ENCODE measurements at places on chromosomes 3 and 15.

DNA sequence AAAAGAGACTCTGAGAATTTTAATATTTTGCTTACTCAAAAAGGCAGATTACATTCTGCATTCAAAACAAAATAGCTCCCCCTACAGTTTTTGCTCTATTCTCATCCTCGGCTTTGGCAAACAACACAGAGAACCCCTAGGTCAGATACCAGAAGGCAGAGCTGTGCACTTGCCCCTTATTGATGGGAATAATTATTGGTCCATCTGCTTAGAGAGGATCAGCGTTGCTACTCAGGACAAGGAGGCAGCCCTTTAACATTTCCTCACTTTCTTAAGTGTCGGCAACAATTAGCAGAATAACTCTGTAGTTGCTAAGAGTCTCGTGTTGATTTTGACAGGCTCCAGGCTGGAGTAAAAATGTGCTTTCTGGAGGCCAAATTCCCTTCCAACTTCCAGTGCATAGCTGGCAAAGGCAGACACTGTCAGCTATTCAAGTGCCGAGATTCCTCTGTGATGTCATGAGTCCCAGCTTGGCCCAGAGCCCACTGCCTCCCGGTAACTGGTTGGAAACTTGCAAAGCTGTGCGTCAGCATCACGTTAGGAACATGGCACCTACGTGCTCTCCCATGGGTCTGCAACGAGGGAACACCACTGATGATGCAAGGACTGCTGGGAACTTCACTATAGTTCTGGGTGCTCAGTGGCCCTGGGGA is 482.7 kb upstream of the ADAMTS9 start:
- peak; percentile 69 for DNase-seq

- no peak for DNase-seq
These were observed 203.7 kb downstream of the TJP1 start for GRCh38 chr15:29618586-29618985.

DNA sequence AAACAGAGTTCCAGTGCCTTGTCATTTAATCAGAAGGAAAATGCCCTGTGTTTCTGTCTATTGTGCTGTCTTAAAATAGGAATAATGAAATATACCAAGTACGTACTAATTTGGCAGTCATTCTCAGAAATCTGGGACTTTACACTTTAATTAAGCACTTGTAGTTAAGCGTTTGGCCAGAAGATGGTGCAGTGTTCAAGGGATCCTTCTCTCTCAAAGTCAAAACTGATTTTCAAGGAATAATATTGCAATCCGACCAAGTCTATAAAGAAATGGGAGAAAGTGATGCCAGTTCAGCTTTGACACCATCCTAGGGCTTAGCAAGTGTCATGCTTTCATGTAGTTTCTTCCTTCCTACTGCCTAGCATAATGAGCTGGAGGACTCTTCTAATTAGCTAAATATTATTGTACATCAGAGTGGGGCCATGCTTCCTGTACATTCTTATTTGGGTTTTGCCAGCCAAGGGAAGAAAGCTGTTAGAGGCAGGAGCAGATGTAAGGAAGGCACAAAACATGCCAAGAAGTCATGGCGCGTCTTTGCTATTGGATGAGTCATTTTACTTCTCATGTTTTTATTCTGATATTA is 64.8 kb downstream of the SAMMSON start:
- peak; percentile 47 for DNase-seq

DNA sequence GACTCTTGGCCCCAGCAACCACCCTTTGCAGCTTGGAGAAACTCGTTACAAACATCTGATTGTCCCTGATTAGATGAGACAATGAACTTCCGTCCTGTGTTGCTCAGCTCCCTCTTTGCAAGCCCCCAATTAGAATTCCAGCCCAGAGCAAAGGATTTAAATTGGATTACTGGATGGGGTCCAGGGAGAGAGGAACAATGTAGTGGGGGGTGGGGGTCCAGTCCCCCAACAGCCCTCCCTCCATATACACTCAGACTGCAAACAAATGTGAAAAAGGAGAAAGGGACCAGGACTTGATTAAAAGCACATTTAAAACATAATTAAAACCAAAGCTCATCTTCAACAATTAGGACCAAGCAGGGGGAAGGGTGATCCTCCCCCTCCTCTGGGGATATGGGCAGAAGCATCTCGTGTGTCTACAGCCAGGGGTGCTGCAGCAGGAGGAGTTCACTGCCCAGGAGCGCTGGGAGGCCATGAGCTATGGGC is 71.7 kb upstream of the TMEM115 start:
- DNase-seq: no peak

GRCh38 chr3:35643495-35643894 is 4.2 kb downstream of the ARPP21 start:
- DNase-seq: no peak

- no peak for DNase-seq
These were observed 100.6 kb downstream of the DNAJB8 start for GRCh38 chr3:128366136-128366535.

DNA sequence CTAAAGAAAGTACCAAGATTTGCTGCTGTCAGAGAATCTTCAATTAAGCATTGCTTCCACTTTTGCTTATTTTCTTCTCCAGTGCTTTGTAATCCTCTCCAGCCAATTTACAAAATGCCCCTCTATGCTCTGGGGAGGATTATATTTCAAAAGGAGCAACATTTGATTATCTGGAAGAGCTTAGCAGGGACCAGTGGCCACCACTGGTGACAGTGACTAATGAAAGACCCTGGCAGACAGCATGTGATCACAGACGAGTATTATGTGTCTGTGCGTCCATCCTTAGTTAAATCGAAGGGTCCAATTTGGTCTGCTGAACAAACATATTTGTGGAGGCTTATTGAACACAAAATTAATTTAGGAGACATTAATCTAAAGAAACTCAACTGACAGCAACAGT is 152.6 kb downstream of the ZNF621 start:
- DNase-seq: no peak

DNA sequence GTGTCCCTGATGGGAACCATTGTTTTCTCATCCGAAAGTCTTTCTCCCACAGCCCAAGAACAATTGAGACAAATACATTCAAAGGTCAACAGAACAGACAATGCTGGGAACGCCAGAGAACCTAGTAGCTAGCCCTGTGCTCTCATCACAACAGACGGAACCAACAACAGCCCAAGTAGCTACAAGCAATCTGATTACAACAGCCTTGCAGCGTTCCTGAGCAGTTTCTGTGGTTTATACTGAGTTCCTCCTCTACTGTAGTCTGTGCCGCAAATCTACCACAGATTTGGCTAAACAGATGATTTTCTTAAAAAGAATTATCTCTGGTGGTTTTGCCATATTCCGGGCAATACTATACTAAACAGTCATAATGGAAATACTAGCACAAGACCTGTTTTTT is 435.6 kb downstream of the MECOM start:
- no peak for DNase-seq

DNA sequence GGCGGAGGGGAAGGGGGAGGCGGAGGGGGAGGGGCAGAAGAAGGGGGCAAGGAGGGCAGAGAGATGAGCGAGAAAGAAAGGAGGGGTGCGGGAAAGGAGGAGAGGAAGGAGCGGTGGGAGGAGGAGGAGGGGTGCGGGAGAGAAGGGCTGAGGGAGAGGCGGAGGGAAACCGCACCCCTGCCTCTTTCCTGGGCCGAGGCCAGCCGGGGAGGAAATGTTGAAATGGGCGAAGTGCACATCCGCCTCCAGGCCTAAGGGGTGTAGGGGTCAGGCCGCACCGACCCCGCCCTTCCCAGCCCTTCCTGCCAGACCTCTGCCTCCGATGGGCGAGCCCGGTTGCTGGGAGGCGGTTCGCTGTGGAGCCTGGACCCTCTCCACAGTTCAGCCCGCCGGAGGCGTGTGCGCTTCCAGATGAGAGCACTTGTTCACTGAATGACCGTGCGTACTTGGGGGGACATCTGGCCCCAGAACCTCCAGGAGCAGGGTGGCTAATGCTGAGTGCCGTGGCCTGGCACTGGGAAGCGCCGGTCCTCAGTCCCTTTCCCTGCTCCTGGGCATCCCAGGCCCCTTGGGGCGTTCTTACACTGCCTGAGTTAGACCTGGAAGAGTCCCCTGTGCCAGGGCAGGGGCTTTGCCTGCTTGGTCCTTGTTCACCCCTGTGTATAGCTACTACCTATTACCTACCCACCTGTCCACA is 110.3 kb upstream of the KLF13 start:
- peak; percentile 49 for DNase-seq

GRCh38 chr3:17494117-17494809 is 248.2 kb downstream of the TBC1D5 start:
- DNase-seq: no peak

- DNase-seq: no peak
These were observed 9.3 kb downstream of the DISP2 start for GRCh38 chr15:40367371-40367685.

GRCh38 chr3:124322966-124323365 is 331.0 kb upstream of the ROPN1 start:
- no peak for DNase-seq

DNA sequence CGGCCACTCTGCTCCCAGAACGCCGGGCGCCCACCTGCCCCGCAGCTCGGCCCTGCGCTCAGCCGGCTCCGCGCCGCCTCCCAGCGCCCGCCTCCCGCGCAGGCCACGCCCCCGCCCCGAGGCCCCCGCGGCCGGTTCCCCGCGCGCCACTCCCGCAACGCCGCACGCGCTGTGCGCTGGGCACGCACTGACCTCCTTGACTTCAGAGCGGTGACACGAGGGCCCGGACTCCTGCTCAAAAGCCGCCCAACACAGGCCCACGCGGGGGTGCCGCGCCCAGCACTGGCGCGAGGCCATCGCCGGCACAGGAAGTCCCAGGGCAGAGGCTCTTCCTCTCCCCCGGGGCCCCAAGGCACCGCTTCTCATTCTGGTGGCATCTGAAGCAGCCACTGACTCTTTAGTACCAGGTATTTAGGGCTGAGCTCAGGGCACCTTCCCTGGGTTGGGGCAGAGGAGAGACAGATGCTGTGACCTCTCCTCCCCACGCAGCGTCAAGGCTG is 12.4 kb downstream of the TNK2 start:
- DNase-seq: no peak

DNA sequence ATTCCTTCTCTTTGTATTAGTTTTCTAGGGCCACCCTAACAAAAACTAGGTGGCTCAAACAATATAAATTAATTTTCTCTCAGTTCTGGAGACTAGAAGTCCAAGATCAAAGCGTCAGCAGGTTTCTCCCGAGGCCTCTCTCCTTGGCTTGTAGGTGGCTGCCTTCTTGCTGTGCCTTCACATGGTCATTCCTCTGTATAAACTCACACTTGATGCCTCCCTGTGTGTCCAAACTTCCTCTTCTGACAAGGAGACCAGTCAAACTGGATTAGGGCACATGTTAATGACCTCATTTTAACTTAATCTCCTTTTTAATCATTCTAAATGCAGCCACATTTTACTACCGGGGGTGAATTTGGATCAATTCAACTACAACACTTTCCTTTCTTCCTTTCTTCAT is 691.1 kb downstream of the DIPK2A start:
- peak; percentile 45 for DNase-seq

- peak; percentile 58 for DNase-seq
These were observed 33.3 kb downstream of the LEO1 start for GRCh38 chr15:51938286-51938685.

- DNase-seq: no peak
These were observed 522 bp downstream of the MED12L start for GRCh38 chr3:151085889-151086483.

DNA sequence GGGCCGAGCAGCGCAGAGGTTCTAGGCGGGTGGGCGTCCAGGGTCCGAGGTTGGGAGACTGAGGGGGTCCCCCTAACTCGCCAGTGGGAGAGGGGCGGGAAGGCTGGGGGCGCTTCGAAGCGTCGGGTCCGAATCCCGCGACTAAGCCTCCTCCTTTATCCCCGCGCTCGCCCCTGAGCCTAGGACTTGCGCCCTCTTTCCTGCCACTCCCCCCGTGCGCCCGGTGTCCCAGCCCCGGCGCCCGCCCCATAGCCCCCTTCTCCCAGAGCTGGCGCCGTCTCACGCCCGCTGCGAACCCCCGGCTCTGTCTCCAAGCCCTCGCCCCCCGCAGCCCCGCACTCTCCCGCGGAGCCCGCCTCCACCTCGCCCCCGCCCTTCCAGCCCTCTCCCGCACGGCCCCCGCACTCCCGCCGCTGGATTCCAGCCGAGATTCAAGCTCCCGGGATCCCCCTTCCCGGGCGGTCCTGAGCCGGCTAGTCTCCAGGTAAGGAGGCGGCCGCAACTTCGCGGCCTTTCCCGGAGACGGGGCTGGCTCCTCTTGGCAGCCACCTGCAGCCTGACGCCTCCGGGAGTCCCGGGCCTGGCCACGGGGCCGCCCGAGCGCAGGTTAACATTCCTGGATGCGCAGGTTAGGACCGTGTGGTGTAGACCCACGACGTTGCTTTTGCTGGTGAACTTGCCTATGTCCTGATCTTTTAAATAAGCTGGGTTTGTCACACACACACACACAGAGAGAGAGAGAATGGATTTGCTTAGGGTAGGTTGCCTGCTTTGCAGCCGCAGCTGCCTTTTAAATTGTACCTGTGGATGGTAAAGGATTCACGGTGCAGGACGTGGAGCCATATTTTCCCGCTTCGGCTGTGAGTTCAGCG is 563 bp downstream of the PXYLP1 start:
- peak; percentile 56 for DNase-seq

DNA sequence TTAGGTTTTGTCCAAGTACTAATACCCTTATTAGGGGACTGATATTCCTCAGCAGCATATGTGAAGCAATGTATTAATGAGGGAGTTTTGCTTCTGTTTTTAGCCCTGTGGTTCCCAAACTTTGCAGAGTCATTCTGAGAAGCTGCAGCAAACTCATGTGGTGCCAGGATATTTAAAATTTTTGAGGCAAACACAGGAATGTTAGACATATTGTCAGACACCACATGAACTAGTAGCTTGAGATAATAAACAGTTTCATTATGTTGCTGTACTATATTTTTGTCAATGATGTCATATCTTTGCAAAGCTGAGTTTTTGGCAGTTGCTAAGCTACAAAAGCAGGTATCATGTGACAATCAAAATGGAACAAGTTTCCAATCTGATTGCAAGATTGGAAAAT is 36.6 kb downstream of the ATP6V1A start:
- no peak for DNase-seq

DNA sequence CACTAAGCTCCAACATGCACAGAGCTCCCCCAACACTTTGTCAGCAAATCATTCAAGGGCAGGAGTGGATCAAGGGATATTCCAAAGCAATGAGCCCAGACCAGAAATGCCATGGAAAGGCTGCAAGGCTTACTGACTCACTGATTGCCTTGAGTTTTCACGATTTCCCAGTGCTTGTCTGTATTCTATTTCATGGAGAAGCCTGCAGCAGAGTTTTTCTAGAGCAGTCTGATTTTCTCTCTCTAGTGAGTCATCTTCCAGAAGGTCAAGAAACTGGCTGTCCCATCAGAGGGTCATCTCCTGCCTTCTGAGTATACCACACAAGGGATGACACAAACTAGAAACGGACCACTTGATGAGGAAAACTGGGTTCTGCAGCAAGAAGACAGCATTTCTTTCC is 16.5 kb downstream of the LMCD1 start:
- DNase-seq: no peak

GRCh38 chr3:71421820-71422566 is 161.5 kb downstream of the FOXP1 start:
- DNase-seq: no peak

- DNase-seq: peak; percentile 4
These were observed 124.4 kb upstream of the CGNL1 start for GRCh38 chr15:57251941-57252340.

- DNase-seq: no peak
These were observed 795 bp downstream of the MCM2 start for GRCh38 chr3:127598841-127599570.
